Bone marrow (tissue), 2 donors: ENCODE measurements at places on chromosomes 4 and X.

- DNase-seq: no peak
These were observed 37.9 kb downstream of the RUFY3 start for GRCh38 chr4:70759627-70760026.

- no peak for DNase-seq
These were observed 31.3 kb downstream of the REPS2 start for GRCh38 chrX:16977771-16978170.

DNA sequence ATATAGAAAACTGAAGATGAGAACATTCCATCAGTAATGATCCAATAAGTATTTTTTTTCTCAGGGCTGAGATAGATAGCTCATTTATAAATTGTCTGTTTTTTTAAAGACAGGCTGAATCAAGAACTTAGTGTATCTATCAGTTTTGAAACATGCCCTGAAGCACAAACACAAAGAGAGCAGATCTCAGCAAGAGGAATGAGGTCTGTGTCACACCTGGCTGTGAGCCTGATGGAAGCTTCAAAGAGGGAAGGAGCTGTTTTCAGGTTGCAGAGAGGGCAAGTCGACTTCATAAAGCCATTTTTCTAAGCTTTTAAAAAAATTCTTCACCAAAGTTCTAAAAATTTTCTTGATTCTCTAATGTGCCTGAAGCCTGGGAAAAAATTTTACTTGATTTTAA lies 434.9 kb downstream of the PDGFC start:
- no peak for DNase-seq

GRCh38 chr4:130026185-130026584 lies 930.2 kb downstream of the C4orf33 start:
- no peak for DNase-seq

DNA sequence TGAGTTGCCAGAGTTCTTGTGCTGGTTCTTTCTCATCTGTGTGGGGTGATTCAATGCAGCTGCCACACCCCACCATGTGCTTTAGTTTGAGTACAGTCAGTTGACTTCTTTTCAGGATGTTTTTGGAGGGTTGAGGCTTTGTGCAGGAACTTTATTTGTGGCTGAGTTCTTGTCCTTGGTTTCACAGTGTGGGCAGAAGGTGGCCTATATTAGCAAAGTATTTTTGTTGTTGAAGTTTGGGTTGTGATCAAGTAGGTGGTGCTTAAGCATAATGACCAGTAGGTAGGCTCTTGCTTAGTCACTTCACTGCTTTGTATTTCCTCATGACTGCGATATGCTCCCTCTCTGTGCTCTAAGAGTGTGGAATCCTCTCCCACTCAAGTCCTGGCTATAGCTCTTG lies 80.3 kb downstream of the ARHGAP24 start:
- no peak for DNase-seq

GRCh38 chr4:48546336-48546735 lies 56.3 kb downstream of the ZAR1 start:
- no peak for DNase-seq

- no peak for DNase-seq
These were observed 378.4 kb downstream of the ANKRD50 start for GRCh38 chr4:124334119-124334518.

DNA sequence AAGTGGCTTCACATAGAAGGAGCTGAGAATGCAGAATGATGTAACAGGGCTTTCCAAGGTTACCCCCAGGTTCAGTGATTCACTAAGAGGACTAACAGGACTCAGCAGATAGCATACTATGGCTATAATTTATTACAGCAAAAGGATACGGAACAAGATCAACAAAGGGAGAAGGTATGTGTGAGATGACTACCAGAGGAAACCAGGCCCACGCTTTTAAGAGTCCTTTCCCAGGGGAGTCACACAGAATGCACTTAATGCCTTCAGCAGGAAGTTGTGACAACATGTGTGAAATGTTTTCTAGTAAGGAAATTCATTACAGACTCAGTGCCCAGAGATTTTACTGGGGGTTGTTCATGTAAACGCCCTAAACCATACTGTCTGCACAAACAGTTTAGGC lies 373.6 kb upstream of the MAGEB2 start:
- no peak for DNase-seq

DNA sequence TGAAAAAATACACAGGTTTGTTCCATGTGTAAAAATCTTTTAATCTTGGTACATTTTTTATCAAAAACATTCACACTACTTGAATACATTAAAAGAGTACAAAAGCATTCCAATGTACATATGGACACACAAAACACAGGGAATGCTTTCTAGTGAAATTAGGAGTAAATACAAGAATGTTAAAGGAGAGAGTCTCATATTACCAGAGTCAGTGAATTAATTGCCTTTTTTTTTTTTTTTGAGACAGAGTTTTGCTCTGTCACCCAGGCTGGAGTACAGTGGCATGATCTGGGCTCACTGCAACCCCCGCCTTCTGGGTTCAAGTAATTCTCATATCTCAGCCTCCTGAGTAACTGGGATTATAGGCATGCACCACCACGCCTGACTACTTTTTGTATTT lies 17.0 kb downstream of the XIAP start:
- DNase-seq: no peak

GRCh38 chr4:170114636-170115035 lies 24.9 kb upstream of the AADAT start:
- DNase-seq: no peak
